Kidney epithelial cell (primary cell): ENCODE measurements at places on chromosomes 12 and 14. TPM values are rescaled to one million over a fixed set of nuclear protein-coding genes. Genes with fewer than 3 reads are reported as not detected.

EML5 gene
- 0.79 and 1.1 TPM in 2 replicates for total RNA-seq

RASSF8 gene
- 27.1 and 35.3 TPM in 2 replicates for total RNA-seq

KRT86 gene
- total RNA-seq = 6.9 and 9.2 TPM in 2 replicates

GPX2 gene
- total RNA-seq = not detected in 2 replicates

RERGL gene
- total RNA-seq = not detected in 2 replicates

SNX6 gene
- 185 and 267 TPM in 2 replicates for total RNA-seq

JAG2 gene
- total RNA-seq = 2.4 and 2.7 TPM in 2 replicates

DNAI7 gene
- 0.07 TPM in 1 of 2 replicates, not detected in the other for total RNA-seq

PRR13 gene
- 82.7 and 91.4 TPM in 2 replicates for total RNA-seq

SPRYD4 gene
- total RNA-seq = 1.0 and 1.1 TPM in 2 replicates

DNA sequence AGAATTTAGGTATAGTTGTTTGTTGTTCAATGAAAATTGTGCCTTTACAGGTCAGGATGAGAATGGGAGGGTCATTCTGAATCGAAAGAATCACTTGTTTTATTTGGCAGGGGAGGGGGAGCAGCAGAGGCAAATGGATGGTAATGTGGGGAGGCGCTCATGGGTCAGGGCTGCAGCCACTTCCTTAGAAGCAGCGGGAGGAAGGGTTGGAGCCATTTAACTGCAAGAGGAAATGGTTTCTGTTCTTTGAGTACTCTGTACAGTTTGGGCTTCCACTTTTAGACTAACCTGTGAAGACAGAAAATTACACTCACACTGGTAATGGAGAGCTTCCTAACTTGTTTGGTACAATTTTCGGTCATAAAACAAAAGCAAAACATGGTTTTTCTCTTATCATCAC lies 57.2 kb downstream of the PIWIL1 start:
- no peak for DNase-seq

DNA sequence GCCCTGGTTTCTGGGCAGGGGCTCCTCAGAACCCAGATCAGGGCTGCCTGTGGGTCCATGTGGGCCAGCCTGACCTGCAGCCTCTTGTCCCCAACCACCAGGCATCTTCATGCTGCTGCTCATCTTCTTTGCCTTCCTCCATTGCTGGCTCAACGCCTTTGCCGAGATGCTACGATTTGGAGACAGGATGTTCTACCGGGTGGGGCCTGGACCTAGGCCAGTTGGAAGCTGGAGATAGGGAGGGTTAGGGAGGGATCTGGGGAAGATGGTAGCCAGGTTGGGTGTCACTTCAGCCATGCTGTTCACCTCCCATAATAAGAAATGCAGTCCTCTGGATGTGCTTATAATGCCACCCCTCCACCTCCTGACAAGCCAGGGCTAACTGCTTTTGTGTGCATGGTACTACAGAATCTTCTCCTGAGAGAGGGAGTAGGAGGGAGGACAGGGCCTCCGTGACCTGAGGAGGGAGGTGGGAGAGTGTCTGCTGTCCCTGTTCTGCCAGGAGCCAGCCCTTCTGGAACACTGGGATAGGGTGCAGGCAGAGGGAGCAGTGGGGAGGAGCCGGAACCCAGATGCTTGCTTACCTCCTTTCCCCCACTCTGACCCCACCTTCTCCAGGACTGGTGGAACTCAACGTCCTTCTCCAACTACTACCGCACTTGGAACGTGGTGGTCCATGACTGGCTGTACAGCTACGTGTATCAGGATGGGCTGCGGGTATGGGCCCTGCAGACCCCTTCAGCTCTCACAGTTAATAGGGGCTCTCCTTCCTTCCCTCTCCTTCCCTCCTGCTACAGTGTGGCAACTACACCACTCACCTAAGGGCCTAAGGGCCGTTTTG lies 17.6 kb downstream of the SOAT2 start:
- DNase-seq = no peak

DNA sequence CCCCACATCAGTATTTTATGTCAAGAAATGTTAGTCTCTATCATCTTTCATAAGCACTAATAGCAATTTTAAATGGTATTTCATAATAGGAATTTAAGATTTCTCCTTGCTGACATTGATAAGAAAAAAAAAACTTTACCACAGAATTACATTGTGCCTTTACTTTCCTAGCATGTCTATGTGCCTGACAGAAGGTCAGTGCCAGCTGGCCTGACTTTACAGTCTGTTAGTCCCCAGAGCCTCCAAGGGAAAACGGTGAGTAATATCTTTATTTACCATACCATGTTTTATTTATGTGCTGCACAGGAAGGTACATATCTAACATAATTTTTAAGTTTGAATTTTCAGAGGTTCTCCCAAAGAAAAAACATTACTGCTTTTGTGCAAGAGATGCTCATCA lies 152.0 kb upstream of the AEBP2 start:
- no peak for DNase-seq

DNA sequence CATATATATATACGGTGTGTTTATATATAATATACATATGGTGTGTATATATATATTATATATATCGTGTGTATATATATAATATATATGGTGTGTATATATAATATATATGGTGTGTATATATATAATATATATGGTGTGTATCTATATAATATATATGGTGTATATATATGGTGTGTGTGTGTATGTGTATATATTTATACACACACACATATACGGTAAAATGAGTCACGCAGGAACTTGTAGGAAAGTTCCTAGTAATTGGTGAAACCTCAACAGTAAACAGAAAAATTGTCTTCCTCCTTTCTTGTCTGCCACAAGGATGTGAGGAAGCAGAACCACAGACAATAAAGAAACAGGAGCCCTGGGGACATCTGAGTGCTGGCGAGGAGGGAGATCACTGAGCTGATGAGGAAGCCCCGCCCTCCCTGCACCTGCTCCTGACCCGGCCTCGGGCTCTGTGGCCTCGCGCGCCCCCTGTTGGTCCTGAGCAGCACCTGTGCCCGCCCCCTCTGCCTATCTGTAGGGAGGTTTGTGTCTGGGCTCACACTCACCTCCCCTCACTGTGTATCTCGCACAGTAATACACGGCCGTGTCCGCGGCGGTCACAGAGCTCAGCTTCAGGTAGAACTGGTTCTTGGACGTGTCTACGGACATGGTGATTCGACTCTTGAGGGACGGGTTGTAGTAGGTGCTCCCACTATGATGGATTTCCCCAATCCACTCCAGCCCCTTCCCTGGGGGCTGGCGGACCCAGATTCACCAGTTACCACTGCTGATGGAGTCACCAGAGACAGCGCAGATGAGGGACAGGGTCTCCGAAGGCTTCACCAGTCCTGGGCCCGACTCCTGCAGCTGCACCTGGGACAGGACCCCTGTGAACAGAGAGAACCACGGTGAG lies 1079.4 kb downstream of the TMEM121 start:
- no peak for DNase-seq

DNA sequence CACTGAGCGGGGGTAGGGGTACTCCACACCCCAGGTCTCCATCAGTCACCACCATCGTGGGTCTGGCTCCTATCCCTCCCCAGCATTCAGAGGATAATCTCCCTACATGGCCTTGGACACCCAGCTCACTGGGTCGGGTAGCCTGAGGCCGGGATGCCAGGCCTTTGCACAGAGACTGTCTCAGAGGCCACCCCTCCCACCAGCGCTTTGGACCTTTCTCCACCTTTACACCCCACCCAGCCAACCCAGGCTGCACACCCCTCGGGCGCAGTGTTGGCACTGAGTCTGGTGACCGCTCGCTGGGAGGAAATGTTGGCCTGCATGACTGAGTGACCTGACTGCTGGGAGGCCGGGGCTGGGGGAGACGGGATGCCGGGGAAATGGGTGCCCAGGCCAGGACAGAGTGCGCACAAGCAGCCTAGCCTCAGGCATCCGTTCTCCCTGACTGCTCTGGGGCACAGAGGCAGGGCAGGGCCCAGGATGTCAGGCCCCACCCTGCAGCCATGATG lies 10.6 kb upstream of the LBHD2 start:
- peak; percentile 70 for DNase-seq

DNA sequence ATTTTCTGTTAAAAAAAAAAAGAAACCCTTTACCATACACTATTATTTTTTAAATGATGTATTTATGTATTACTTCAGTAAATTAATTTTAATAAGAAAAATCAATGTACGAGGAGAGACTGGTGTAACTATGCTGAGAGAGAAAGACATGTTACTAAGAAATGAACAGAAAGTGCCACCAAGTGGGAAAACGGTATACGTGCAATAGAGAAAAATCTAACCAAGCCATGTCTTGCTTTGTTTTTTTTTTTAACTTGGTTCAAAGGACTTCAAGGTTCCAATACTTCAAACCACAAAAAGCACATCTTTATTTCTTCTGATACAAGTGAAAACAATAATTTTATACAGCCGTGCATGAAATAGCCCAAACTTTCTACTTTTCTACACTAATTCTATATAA lies 22.9 kb downstream of the NDUFA12 start:
- DNase-seq = no peak

- no peak for DNase-seq
Observed at GRCh38 chr12:2765608-2766007, 29.2 kb upstream of the FKBP4 start.

- DNase-seq = no peak
Observed at GRCh38 chr14:23043145-23043544, 1.1 kb downstream of the PSMB11 start.

DNA sequence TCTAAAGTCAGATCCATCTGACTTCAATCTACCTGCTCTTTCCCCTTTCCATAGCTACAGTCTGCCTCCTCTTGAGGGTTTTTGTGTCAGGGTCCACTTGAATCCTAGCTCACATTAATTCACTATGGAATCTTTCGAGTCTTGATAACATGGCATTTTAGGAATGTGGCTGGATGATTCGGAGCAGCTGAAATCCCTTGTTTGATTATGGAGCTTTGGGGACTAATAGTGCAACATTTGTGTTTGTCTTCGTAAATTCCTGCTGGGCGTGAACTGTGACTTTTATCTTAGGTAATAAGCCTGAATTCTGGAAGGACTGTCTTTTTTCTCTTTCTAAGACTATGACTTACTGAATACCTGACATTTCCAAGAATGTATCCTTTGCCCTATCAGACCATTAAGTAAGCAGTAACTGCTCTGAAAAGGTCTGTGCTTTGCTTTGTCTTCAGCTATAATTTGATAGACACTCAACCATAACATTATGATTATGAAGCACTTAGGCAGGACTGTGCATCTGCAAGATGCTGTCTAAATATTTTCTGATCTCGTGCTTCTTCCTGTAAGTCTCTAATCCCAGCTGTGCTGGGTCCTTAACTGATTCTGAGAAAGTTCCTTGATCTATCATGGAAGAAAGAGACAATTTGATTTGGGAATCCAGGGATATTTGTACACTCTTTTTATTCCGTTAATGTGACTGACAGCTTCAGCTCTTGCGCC lies 19.0 kb upstream of the PELI2 start:
- peak; percentile 41 for DNase-seq

DNA sequence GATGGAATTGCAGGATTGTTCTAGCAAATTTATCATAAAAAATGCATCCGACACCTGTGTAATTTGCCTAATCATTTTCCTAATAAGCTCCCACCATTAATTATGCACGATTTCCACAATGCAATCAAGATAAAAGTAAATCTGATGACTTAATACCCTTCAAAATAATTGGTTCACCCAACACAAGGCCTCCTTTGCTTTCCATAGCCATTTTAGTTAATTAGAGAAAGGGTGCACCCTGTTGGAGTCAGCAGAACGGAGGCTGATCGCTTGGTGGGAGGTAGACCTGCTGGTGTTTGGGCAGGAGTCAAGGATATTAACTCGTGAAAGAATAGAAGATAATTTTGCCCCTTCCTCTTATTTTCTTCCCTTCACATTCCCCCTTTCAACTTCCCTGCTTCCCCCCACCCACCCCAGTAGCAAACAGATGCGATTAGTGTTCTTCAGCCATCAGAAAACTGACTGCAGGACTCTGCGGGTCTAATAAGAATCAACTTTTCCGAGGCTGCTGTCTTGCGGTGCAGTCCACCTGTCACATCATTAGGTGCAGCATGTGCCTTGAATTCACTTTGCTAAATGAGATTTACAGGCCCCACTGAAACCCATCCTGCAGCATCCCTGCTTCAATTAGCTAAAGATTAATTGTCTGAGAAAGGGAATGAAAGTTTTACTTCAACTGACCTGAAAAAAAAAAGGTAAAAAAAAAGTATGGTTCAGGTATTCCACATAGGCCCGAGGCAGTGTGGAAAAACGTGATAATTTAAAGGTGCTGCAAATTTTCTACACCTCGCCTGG lies 553.7 kb upstream of the LMO3 start:
- no peak for DNase-seq

DNA sequence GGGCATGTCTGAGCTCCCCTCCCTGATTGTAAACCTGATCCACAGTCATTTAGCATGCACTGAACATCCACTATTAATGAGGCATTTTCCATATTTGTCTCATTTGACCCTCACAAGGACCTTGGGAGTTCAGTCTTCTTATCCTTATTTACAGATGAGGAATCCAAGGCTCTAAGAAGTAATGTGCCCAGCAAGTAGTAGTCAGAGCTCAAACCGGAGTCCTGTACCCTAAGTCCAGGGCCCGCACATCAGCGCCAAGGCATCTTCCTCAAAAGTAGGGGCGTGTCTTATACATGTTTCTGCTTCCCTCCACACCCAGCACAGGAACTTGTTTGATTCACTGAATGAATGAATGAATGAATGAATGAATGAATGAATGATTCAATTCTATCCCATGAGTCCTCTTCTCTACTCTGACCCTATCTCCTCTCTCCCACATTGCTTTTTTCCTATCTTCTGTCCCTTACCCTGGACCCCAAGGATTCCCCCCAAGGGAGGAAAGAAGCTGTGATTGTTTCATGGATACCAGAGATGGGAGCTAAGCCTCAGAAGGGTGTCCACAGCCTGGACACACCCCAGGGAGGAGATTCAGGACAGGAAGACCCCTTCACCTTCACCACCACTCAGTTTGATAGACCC lies 21.8 kb upstream of the KRT8 start:
- no peak for DNase-seq

DNA sequence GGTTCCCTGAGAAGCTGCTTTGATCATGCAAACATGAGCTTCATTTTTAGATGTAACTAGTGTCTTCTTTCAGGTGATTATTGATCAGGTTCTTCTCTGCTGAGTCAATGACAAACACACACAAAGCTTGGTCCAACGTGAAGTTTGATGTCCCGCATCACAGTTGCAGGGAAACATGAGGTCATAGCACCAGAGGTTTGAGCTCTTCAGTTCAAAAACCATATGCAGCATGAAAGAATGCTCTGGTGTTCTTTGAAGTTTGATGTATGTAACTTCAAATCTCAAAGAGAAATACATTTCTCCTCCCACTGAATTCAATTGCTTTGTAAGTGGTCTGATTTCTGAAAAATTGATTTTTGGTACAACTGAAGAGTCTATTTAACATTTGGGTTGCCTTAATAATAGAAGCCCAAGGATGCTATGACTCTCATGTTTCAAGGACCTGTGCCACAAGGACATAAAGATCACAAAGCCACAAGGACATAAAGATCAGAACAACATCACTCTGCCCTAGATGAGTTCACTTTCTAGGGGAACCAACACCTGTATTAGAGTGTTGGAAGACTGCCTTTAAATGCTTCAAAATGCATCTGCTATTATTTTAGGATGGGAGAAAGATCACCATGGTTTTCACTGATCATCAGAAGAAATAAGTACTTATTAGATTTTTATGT lies 31.1 kb upstream of the AMIGO2 start:
- DNase-seq = no peak
